ENCODE measurements at places on chromosomes 6 and 20.

- DNase-seq = no peak
Observed at GRCh38 chr6:100724696-100725095, 156.4 kb downstream of the ASCC3 start.

GRCh38 chr6:13834790-13835189 lies 20.4 kb upstream of the MCUR1 start:
- peak; percentile 15 for DNase-seq

GRCh38 chr6:156719395-156719719 lies 57.8 kb upstream of the ARID1B start:
- no peak for DNase-seq

DNA sequence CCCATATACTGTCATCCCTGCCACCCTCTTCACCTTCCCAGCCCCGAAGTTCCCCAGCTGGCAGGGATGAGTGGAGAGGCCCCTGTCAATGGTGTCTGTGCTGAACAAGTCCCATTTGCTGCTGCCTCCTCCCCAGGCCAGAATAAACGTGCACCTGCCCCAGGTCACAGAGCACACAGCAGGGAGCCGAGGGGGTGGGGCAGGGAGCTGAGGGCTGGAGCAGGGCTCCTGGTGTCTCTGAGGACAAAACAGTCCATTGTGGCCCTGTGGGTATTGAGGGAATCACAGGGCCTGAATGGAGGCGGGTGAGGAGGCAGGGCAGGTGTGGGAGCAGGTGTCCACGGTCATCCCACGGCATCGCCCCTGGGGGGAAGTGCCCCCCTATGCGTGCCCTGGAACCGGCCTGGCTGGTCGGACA lies 55.8 kb downstream of the SNAI1 start:
- DNase-seq = no peak

DNA sequence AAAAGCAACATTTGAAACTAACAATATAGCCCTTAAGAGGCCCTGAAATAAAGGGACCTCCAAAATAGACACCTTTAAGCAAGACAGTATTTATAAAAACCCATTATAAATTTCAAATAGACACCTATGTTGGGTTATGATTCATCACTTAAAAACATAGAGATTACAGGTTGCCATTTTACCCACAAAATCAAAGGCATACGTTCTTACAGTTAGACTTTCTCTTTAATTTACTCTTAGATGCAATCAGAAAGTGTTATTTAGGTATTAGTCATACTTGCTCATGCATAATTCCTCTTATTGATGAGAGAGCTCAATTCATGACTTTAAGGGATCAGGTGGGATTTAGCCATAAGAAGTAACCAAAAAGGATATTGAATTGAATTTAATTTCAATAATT lies 51.5 kb upstream of the TMEM200A start:
- no peak for DNase-seq

GRCh38 chr20:38181207-38181801 lies 16.2 kb upstream of the TGM2 start:
- no peak for DNase-seq

GRCh38 chr20:53857723-53858236 lies 212.6 kb downstream of the BCAS1 start:
- no peak for DNase-seq

- no peak for DNase-seq
Observed at GRCh38 chr6:54020334-54020733, 90.9 kb upstream of the MLIP start.

DNA sequence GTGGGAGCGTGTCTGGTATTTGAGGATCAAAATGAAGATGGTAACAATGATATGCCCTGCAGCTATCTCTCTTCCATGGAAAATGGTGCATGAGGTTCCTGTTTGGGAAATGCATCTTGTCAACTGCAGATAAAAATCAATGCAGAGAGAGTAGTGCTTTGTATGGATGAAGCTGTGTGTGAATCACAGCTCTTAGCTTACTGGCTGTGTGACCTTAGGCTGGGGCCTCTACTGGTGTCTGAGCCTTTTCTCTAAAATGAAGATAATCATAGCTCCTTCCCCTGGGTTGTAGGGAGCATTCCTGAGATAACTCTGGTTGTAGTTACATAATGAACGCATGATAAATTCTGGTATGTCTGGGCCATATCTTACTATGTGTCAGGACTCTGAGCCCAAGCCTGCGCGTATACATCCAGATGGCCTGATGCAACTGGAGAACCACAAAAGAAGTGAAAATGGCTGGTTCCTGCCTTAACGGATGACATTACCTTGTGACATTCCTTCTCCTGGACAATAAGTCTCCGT lies 19.6 kb downstream of the ANGPT4 start:
- DNase-seq = no peak

DNA sequence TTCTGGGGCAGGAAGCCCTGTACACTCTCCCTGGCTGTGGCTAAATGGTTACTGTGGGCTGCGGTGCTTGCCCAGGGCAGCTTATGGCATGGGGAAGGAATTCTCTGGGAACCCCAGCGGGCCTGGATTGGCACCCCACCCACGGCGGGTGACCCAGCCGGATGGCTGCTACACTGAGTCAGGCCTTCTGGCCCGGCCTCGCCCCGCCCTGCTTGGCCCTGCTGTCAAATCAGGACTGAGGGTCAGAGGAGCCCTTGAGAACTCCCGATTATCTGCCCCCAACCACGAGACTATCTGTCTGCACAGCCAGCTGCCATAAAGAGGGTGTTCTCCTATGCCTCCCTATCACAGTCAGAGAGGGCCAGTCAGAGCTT lies 7.3 kb upstream of the ITPR3 start:
- DNase-seq = no peak

DNA sequence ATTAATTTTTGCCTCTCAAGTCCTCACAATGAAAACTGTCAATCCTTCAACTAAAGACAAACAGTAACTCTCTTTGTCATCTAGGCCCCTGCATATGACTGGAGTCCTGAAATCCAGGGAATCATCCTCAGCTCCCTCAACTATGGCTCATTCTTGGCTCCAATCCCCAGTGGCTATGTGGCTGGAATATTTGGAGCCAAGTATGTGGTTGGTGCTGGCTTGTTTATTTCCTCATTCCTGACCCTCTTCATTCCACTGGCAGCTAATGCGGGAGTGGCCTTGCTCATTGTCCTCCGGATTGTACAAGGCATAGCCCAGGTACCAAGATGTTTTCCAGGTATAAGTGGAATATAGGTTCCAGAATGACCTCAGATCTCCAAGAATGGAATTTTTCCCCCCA lies 15.4 kb downstream of the SLC17A4 start:
- DNase-seq = no peak

GRCh38 chr6:39421383-39422225 lies 99.1 kb upstream of the KCNK16 start:
- peak; percentile 40 for DNase-seq

DNA sequence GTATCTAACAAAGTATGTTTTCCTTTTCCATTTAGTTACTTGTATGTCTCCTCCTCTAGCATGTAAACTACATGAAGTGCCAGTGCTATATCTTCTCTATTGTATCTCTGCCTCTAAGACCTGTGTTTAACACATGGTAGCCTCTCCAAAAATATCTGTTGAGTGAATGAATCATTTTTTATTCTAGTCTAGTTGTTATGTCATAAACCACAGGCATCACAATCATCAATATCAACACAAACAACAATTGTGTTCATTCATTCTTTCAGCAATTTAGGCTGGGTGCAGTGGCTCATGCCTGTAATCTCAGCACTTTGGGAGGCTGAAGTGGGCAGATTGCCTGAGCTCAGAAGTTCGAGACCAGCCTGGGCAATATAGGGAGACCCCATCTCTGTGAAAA lies 111.6 kb upstream of the EYA4 start:
- no peak for DNase-seq

- no peak for DNase-seq
Observed at GRCh38 chr6:165042912-165043311, 266.5 kb downstream of the C6orf118 start.

GRCh38 chr20:13213335-13213734 lies 7.7 kb upstream of the ISM1 start:
- no peak for DNase-seq

DNA sequence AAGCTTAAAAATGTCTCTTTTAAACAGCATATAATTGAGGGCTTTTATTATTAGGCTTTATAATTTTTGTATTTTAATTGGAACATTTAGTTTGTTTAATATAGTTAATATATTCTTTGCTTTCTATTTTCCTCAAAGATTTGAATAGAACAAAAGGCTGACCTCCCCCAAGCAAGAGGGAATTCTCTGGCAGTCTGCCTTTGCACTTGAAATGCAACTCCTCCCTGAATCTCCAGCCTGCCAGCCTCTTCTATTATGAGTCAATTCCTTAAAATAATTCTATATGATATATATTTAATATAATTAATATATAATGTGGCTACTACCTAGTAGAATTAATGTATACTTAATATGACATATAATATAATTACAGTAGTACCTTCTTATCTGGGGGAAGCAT lies 69.2 kb downstream of the PTPRA start:
- DNase-seq = no peak

DNA sequence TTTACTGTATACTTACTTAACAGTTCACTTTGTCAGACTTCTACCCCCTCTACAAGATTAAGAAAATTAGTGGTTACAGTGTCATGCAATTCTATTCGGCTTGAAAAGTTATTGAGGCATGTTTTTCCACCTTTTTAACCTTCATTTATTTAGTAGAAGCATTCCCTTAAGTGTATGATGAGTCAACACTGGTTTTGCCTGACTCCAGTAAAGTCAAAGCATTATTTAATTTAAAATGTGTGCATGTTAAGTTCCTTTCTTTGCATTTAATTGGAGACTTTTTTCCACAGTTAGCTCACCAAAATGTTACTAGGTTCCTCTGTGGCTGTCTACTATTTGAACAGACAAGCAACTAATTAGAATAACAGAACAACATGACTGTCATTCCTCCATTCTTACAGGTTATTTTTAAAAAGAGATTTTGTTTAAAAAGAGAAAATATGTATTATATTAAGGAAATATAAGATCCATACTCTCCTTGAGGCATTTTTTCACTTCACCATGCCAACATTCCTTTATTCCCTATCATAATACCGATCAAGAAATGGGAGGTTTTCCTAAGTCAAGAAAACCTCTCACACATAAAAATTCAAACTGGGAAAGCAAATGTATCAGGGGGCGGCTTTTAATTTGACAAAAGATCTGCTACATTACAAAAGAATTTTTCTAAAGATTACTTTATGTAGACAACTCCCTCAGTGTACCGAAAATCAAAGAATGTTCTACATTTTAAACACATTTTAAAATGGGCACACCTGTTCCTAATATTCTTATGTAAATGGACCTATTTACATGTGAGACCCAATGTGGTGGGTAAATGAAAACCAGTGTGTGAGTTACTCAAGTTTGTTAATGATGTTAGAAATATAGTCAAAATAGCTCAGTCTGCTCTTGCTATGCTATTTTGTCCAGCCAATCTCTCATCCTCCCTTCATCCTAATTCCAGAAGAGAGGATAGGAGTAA lies 361.2 kb downstream of the UTRN start:
- no peak for DNase-seq

- DNase-seq = no peak
Observed at GRCh38 chr6:36757943-36758508, 60.4 kb downstream of the RAB44 start.

- no peak for DNase-seq
Observed at GRCh38 chr6:56335726-56336125, 88.3 kb upstream of the COL21A1 start.

GRCh38 chr20:31870726-31871617 lies 538 bp downstream of the TTLL9 start:
- DNase-seq = no peak

- DNase-seq = no peak
Observed at GRCh38 chr6:33716890-33717632, 5.6 kb upstream of the UQCC2 start.

DNA sequence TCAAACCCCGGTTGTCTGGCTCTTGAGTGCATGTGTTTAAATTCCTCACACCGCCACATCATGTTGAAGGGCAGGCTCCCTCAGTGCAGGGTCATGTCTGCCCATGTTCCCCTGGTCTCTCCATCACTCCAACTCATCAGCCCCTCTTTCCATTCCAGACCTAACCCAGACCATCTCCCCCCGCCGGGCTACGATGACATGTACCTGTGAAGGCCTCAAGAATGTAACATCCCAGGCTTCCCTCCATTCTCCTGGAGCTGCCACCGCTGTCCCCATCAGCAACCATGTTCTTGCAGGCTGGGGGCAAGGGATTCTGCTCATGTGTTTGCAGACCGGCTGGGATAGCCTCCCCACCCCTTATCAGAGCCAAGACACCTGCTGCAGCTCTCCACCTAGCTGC lies 19.9 kb downstream of the TMEM74B start:
- peak; percentile 65 for DNase-seq

DNA sequence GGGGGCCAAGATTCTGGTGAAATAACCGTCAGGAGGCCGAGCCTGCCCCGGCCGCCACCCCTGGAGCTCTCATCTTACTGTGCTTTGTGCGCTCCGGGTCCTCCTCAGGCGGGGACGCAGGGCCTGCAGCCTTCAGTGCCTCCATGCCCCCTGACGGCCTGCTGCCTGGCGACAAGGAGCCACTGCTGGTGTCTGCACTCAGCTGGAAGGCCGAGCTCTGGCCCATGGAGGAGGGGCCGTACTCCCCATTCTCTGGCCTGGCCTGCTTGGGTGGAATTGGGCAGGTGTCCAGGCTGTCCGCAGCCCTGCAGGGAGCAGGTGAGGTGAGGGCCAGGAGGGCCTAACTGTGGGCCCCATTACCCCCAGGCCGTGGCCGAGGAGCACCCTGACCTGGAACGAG lies 5.3 kb downstream of the ZNF512B start:
- no peak for DNase-seq

DNA sequence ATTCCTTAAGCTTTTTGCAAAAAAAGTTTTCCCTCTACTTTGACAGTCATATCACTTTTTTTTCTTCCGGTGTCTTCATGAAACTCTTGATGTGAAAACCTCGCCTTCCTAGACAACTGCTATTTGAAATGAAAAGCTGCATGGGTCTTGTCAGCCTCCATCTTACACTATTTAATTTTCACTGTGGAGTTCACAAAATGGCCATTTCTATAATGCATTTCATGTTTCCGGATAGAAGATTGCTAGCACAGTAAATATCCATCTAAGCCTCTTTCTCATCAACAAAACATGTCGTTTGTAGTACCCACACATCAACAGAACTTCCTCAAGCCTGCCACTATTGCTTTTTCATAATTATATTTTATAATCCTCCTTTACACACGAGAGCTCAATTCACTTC lies 204.9 kb upstream of the ID4 start:
- DNase-seq = no peak

DNA sequence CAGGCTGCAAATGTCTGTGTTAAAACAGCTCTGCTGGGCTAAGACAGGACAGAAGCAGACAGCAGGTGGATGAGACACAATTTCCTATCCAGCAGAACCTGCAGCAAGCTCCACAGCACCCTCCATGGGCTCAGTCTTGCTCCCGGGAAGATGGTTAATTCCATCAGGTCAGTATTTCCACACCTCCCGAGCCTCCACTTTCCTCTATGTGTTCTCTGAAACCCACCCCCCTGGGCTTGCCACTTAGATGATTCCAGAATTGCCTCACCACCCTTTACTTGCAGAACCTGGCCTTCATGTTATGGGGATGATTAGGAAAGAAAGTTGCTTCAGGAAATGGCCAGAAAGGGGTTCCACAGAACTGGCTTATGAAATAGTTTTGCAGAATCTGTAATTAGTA lies 43.8 kb downstream of the ERMARD start:
- peak; percentile 32 for DNase-seq

GRCh38 chr20:38874460-38875174 lies 51.6 kb upstream of the FAM83D start:
- no peak for DNase-seq

GRCh38 chr20:32535316-32535952 lies 49.7 kb downstream of the NOL4L start:
- DNase-seq = no peak

- no peak for DNase-seq
Observed at GRCh38 chr6:4128748-4129147, 6.6 kb downstream of the ECI2 start.

- DNase-seq = no peak
Observed at GRCh38 chr6:108168501-108169463, 3.0 kb downstream of the NR2E1 start.

All from osteocyte (in vitro differentiated cells).